ENCODE measurements at places on chromosomes 11 and 22.

- DNase-seq = no peak
Measured at GRCh38 chr11:2645779-2646118, 54.0 kb downstream of the KCNQ1OT1 start.

DNA sequence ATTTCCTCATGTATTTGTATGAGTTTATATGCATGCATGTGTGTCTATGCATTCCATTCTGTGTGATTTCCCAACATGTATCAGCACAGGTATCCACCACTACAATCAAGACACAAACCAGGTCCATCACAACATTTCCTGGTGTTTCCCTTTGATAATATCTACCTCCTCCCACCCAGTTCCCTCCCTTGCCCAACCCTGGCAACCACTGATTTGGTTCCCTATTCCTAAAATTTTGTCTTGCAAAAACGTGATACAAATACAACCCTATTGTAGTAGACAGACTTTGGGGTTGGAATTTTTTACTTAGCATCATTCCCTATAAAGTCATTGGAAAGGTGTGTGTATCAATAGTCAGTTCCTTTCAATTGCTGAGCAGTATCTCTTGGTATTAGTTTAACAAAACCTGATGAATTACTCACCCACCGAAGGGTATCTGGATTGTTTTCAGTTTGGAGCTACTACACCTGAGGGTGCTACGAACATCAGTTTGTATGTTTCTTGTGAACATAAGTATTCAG is 51.8 kb upstream of the IGLL5 start:
- DNase-seq = no peak

- peak; percentile 71 for DNase-seq
Measured at GRCh38 chr22:40289991-40290459, 56.3 kb upstream of the ADSL start.

DNA sequence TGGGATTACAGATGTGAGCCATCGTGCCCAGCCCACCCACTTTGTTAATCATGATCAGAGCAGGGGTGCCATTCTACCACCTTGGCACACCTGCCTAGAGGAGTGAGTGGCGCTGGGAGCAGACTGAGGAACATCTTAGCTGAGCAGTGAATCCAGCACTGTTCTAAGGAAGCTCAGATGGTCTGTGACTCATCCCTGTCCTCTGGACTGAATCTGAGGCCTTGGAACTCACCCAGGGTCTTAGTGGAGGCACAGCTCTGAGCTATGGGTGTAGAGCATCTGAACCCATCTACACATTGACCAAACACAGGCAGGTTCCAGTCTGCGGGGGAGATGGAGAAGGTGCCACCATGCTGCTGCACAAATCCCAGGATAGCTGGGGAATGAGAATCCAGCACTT is 14.9 kb downstream of the PGAP2 start:
- no peak for DNase-seq

GRCh38 chr22:48099251-48099650 is 1336.8 kb downstream of the TBC1D22A start:
- no peak for DNase-seq

GRCh38 chr11:15888556-15889345 is 467.6 kb downstream of the SOX6 start:
- no peak for DNase-seq

- DNase-seq = no peak
Measured at GRCh38 chr11:76857781-76858410, 2.8 kb upstream of the ACER3 start.

GRCh38 chr11:104011044-104011443 is 25.4 kb upstream of the DDI1 start:
- DNase-seq = no peak

DNA sequence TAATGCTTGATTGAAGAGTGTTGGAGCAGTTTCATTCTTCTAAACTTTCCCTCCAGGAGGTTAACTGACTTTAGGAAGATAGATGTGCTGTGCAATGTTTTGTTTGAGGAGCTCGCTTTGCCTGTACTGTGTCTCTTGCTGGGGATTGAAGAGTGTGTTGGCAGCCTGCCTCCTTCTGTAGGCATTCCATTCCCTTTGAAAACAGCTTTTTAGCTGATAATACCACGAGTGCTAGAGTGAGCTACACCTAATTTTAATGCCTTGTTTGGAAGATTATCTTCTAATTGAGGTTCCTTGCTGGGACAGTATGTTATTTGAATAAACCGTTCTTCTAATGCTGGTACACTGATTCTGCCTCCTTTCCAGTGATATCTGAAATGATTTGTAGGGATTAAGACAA is 7.2 kb downstream of the DDX10 start:
- DNase-seq = no peak

DNA sequence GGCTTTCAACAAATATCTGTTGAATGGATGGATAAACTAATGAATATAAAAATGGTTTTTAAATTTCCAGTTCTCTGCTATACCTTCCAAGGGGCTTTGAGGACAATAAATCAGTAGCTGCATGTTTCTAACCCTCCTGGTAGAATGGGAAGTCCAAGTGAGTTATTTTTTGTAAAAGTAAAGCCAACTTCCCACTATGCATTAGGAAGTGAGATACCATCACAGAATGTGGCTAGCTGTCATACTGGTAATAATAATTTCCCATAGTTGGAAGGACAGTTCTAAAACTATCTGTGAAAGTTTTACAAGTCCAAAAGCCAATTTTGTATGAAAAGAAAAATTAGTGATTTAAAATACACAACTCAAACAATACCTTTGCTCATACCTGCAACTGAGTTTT is 50.0 kb downstream of the TMEM123 start:
- DNase-seq = no peak

GRCh38 chr11:117874910-117875381 is 1.5 kb downstream of the FXYD6 start:
- DNase-seq = no peak

DNA sequence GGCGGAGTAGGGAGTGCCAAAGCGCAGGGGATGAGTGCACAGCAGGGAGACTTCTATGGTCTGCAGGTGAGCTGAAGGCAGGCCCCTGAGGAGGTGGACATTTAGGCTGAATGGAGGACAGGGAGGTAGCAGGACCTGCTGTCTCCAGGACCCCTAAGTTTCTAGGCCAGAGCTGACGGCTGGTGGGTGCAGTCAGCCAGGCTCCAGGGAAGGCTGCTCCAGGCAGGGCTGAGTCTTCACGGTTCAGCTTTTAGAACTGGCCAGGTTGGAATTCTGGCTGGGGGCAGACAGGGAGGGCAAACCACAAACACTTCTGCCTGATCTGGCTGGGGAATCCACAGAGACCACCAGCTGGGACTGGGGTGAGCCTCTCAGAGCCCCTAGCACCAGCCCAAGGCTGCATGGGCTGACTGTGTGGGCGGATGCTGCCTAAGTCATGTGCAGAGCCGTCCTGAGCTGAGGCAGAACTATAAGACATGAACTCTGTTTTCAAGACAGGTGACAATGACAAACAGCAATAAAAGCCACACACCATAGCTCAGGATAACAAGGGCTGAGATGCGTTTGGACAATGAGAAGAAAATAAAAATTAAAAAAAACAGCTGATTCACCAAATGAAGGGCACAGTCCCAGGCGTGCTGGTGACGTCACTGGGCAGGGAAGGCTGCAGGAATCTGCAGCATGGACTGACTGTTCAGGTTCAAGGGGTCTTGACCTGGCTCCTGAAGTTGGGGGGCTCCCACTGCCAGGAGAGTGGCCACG is 10.4 kb upstream of the MALAT1 start:
- no peak for DNase-seq

DNA sequence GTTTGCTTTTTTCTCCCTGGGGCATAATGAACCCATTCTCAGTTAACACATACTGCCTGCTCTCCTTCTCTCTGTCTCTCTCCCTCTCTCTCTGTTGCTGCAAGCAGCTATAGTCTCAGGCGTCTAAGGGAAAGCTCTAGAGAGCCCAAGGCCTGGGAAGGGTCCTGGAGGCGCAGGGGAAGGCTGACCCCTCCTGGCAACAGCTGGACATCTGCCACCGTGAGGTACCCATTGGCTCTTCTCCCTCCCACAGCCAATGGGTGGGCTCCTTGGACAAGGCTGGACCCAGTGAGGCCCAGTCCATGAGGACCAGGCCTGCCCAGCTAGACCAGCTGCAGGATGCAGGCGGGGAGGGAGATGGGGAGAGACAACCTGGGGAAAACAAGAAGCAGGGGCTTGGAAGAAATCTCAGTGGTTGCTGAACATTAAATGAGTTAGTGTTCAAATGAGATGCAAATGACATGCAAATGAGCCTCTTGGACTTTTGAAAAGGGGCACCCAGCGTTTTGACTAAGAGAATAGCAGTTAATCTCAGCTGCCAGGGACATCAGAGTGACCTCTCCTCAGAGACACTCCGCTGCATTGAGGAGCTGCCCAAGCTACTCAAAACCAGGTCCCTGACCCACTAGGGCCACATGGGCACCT is 349.7 kb downstream of the BUD13 start:
- DNase-seq = no peak

- no peak for DNase-seq
Measured at GRCh38 chr22:44531487-44531886, 33.5 kb upstream of the RTL6 start.

GRCh38 chr11:7154881-7155361 is 66.1 kb downstream of the RBMXL2 start:
- no peak for DNase-seq

DNA sequence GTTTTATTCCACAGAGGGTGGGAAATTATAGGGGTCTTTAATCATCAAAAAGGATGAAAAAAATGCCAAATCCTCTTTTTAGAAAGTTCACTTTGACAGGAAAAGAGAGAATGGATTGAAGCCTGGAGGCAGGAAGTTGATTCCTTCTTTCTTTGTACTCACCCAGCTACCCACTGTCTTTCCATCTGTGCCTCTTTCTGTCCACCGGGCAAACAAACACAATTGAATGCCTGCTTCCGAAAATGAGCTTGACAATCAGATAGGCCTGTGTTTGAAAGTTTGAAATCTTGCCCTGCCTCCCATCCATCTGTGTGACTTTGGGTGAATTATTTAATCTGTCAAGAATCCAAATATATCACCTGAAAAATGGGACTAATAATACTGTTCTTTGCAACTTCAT is 81.1 kb downstream of the SCN3B start:
- no peak for DNase-seq

DNA sequence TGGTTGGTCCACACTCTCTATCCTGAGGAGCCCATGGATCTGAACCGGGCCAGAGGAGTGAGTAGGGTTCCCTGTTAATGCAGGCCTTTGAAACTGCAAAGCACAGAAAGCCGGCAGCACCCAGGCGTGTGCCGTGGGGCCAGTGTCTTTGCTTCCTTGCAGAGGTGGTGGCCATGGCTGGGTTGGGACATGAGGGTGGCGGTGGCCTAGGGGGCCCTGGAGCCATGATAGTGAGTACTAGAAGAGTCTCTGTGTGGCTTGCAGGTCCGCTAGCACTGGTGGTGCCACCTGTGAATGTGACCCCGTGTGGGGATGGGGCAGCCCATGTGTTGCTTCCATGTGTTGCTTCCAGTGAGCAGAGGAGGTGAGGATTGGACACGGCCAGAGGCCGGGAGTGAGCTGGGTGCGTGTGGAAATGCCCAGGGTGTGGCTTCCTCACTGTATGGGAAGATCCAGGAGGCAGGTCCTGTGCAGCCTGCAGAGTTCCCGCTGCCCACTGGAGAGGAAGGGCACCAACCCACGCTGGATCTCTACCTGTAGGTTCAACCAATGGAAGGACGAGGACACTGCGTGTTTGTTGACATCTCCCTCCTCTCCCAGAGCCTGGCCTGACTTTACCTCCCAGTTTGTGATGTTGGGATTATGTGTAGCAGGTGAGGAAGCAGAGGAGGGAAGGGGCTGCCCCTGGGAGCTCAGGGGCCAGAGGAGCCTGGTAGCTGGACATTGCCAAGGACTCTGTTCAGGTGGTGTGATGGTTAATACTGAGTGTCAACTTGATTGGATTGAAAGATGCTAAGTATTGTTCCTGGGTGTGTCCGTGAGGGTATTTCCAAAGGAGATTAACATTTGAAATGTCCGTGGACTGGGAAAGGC is 796.6 kb downstream of the TBC1D22A start:
- no peak for DNase-seq

DNA sequence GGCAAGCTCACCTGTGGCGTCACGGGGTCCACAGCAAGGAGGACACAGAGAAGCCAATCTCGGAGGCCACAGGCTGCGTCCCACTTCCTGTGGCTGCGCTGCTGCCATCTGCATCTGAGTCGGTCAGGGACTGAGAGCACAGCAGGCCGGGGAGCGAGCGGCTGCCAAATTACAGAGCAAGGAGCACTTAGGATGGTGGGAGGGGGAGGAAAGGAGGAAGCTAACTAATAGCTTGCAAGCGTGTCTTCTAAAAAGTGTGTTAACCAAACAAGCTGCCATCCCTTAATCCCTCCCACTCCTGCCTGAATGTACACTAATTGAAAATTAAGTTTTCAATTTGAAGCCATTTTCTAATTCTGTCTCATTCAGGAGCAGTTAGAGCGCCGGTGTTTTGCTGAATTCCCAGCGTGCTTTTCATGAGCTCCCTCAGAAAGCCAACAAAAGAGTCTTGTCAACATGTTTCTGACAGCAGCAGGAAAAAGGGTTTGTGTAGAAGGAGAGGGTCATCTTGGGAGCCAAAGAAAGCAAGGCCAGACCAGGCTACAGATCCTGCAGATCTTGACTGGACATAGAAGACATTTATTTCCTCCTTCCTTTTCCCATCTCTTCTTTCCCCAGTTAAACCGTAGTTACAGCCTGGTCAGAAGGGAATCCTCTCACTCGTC is 42.4 kb upstream of the API5 start:
- no peak for DNase-seq

DNA sequence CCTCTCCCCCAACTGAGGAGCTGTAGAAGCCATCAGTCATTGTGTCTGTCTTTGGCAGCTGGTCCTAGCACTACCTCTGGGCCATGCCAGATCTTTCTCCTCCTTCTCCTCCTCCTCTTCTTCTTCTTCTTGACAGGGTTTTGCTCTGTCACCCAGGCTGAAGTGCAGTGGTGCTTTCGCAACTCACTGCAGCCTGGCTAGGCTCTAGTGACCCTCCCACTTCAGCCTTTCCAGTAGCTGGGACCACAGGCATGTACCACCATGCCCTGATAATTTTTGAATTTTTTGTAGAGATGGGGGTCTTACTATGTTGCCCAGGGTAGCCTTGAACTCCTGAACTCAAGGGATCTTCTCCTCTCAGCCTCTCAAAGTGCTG is 50.1 kb upstream of the SHANK2 start:
- DNase-seq = no peak

GRCh38 chr11:44607987-44608386 is 42.5 kb downstream of the CD82 start:
- no peak for DNase-seq

- no peak for DNase-seq
Measured at GRCh38 chr11:116773203-116774097, 663 bp upstream of the BUD13 start.

DNA sequence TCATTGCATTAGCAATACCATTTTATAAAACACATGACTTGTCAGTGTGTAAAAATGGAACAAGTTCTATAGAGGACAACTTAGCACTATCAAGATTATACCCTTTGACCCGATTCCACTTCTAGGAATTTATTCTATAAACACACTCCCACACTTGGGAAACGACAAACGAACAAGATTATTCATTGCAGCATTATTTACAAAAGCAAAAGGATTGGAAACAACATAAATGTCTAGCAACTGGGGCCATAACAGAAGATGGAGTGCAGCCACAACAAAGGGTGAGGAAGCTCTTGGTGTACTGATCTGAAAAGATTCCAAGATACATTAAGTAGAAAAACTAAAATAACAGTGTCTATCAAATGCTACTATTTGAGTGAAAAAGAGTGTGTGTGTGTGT is 2.3 kb upstream of the IRAG1 start:
- DNase-seq = no peak
